ENCODE measurements at places on chromosomes 13 and 19. TPM values are rescaled to one million over a fixed set of nuclear protein-coding genes. Genes with fewer than 3 reads are reported as not detected.

DNA sequence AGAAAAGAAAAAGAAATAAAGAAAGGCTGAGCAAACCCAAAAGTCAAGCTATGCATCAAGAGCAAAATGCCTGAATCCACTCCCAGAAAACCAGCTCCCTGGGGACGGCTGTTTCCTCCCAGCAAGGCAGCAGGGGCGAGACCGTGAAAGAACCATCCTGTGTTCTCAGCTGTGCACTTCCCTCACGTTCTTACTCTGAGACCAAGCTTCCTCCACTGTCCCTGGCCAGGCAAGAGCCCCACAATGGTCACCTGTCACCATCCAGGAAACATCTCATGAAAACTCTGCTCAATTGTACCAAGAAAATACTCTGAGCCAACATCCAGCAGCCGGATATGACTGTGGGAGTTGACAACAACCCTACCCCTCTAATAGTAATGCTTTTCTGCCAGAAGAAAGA is 22.9 kb downstream of the RAB20 start:
- H3K27me3 ChIP-seq = peaks cover 14% of the 10 kb centered on the region
- no peak overlapping the region for H3K4me3 ChIP-seq
- no peaks in the 10 kb centered on the region for H3K36me3 ChIP-seq
- DNase-seq = no peak
- H3K27ac ChIP-seq = no peak overlapping the region
- no peaks in the 10 kb centered on the region for H3K4me1 ChIP-seq

DNA sequence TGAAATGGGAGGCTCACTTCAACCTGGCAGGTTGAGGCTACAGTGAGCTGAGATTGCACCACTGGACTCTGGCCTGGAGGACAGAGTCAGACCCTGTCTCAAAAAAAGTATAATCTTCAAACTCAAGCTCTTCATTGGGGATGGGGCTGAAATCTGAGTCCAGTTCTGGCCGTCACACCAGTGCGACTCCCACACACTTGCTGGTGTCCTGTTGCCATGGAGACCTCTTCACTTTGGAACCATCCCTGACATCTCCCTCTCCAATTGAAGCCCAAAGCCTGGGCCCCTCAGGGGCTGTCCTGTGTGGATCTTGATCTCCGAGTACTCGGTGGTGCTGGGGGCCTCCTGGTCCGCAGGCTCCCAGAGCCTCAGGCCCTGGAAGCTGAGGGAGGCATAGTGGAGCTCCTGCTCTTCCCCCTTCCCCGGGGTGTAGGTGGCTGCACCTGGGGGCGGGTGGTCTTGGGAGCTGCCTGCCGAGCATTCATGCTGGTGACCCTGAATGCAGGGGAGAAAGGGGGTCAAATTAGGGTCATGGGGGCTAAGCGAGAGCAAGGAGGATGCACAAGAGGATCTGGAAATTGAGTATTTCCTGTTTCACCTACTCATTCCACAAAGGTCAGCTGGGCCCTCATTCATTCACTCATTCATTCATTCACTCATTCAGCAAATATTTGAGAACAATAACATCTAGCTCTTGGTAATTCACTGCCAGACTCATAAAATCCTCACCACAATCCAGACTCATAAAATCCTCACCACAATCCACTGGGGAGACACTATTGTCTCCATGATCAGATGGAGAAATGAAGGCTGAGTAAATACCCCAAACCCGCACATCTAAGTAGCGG is 11.0 kb downstream of the SIGLEC11 start:
- H3K27me3 ChIP-seq = peaks cover 18% of the 10 kb centered on the region
- peaks cover 9% of the 10 kb centered on the region for H3K4me1 ChIP-seq
- peak; percentile 37 for DNase-seq
- no peaks in the 10 kb centered on the region for H3K36me3 ChIP-seq
- no peak overlapping the region for H3K27ac ChIP-seq
- no peak overlapping the region for H3K4me3 ChIP-seq

- H3K27ac ChIP-seq = peak overlapping the region; percentile 91
- peak overlapping the region; percentile 82 for H3K4me3 ChIP-seq
- no peaks in the 10 kb centered on the region for H3K27me3 ChIP-seq
- no peaks in the 10 kb centered on the region for H3K36me3 ChIP-seq
Measured at GRCh38 chr19:2542341-2543069, 66.6 kb downstream of the GADD45B start.

DNA sequence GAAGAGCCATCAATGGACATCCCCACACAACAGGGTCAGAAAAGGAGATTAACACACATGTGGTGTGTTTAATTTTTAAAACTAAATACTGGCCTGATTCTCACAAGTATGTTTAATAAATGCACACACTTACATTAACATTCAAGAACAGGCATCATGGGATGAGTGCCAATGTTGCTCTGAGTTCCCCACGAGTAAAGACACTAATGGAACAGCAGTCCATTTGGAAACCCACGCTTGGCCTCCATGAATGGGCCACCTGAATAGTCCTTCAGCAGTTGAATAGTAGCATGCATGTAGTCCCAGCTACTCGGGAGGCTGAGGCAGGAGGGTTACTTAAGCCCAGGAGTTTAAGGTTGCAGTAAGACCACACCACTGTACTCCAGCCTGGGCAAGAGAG is 195.2 kb upstream of the IPO5 start:
- H3K4me1 ChIP-seq = no peaks in the 10 kb centered on the region
- no peak for DNase-seq
- no peaks in the 10 kb centered on the region for H3K27me3 ChIP-seq
- no peaks in the 10 kb centered on the region for H3K36me3 ChIP-seq
- H3K4me3 ChIP-seq = no peak overlapping the region

DNA sequence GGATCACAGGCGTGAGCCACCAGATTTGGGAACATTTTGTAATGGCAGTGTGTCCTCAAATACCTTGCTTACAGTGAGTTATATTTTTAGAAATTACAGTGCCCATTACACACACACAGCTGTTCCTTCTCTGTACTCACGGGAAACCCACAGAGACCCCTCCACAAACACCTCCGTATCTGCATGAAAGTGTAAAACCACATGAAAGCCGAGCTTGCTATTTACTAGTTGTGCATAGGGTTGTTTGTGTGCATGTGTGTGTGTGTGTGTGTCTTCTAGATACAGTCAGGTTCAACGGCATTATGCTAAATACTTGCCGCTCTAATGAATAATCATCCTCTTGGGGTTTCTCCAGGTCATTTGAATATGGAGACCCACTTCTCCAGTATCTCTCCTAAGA is 22.3 kb upstream of the LILRA2 start:
- H3K4me3 ChIP-seq = peak overlapping the region; percentile 44
- H3K27ac ChIP-seq = peak overlapping the region; percentile 33
- H3K4me1 ChIP-seq = peaks cover 19% of the 10 kb centered on the region
- peaks cover 27% of the 10 kb centered on the region for H3K27me3 ChIP-seq
- DNase-seq = no peak

GRCh38 chr13:44726214-44726613 is 150.1 kb upstream of the TSC22D1 start:
- H3K27me3 ChIP-seq = peaks cover 9% of the 10 kb centered on the region
- H3K4me1 ChIP-seq = no peaks in the 10 kb centered on the region
- no peak overlapping the region for H3K4me3 ChIP-seq
- DNase-seq = no peak

DNA sequence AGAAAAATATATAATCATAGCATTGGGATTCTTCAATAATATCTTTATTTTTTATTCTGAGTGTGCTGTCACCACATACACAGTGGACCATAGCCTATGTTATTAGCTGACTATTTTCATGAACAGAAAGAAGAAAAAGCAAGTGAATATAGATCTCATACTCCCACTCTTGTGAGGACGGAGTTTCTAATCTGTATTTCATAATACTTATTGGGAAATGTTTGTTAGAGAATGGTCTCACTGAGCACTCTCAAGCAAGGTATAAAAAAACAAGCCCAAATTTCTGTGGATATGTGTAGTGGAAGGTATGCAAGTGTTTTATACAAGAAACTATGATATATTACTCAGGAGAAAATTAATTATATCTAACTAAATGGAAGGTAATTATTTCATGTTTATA is 1218.1 kb downstream of the SLITRK1 start:
- H3K27me3 ChIP-seq = no peaks in the 10 kb centered on the region
- H3K4me3 ChIP-seq = no peak overlapping the region
- DNase-seq = no peak
- no peak overlapping the region for H3K27ac ChIP-seq
- H3K36me3 ChIP-seq = no peaks in the 10 kb centered on the region

- DNase-seq = no peak
- no peaks in the 10 kb centered on the region for H3K36me3 ChIP-seq
- H3K27ac ChIP-seq = no peak overlapping the region
- no peaks in the 10 kb centered on the region for H3K4me1 ChIP-seq
- peaks cover 9% of the 10 kb centered on the region for H3K27me3 ChIP-seq
- no peak overlapping the region for H3K4me3 ChIP-seq
Measured at GRCh38 chr13:24654741-24655140, 25.5 kb upstream of the ATP12A start.

- no peaks in the 10 kb centered on the region for H3K4me1 ChIP-seq
- no peak overlapping the region for H3K4me3 ChIP-seq
- no peak for DNase-seq
- H3K27ac ChIP-seq = no peak overlapping the region
Measured at GRCh38 chr19:33595783-33596182, 26.0 kb upstream of the CHST8 start.

DNA sequence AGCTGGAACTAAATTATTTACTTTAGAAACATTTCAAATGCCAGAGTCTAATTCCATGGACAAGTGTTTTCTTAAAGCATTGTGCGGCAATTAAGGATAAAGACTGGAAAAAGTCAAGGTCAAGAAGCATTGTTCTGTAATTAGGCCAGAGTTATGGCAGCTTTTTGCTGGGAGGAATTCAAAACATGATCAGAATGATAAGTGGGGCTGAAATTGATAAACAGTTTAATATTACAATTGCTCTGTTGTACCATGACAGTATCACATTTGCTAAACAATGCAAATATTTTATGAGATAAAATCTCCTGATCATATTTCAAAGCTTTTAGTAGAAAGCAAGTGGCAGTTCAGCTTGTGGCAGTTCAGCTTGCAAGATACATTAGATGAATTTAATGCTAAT is 513.7 kb downstream of the GPC6 start:
- H3K36me3 ChIP-seq = peaks cover 5% of the 10 kb centered on the region
- no peak overlapping the region for H3K27ac ChIP-seq
- DNase-seq = no peak
- H3K4me1 ChIP-seq = no peaks in the 10 kb centered on the region
- H3K4me3 ChIP-seq = no peak overlapping the region

DNA sequence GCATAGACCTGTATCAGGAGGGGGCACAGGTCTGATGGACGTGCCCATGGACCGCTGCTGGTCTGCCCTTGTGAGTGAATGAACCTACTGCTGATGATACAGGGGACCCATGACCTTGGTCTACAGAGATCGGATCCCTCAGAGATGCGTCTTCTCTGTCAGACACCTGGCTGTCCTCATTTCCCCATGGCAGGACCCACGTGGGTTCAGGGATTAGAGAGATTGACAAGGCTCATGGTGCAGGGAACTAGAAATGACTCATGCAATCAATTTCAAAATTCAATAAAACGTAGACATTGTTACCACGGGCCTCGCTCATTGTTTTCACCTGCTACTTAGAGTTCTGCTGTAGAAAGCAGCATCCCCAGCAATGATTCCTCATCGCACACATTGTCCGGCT is 962 bp upstream of the TPRX1 start:
- H3K36me3 ChIP-seq = peaks cover 6% of the 10 kb centered on the region
- DNase-seq = no peak
- H3K27ac ChIP-seq = no peak overlapping the region

DNA sequence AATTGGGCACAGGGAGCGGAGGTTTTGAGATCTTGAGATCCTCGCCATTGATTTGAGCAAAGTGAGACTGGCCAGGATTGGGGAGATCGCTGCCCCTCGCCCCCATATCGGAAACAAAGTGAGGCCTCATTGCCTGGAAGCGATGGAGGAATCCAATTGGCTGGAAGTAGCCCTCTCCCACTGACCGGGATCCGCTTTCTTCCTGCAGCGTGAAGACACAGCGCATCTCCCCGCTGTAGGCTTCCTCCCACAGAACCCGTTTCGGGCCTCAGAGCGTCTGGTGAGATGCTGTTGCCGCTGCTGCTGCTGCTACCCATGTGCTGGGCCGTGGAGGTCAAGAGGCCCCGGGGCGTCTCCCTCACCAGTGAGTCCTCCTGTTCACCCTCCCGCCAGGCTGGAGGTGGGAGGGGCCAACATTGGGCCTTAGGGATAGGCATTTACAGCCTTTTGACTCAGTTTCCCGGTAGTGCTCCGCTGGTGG is 438 bp downstream of the PRKCSH start:
- H3K4me1 ChIP-seq = peaks cover 21% of the 10 kb centered on the region
- no peaks in the 10 kb centered on the region for H3K36me3 ChIP-seq
- peak overlapping the region; percentile 98 for H3K27ac ChIP-seq

DNA sequence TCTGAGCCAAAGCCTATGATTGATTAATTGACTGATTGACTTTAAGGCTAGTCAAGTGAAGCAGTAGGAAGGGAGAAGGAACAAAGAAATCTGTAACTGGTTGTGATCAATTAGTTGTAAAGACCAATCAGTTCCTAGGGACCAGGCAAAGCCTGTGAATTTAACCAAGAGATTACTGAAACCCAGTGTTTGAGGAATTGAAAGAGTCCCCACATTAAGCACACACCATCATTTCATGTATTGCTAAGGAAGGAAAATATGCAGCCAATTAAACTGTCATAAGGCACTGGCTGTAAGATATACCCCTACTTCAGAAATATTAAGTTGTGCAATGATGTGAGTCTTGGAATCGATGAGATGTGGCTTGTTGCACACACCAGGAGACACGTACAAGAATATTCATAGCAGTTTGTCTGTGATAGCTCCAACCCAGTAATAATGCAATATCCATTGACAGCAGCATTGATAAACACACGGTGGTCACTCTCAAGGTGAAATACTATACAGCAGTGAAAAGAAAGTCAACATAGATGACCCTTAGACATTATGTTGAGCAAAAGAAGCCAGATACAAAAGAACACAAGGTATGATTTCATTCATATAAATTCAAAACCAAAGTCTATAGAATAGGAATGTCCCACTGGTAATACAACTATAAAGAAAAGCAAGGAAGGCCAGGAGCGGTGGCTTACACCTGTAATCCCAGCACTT is 9.0 kb downstream of the C19orf47 start:
- peaks cover 12% of the 10 kb centered on the region for H3K4me1 ChIP-seq
- no peak for DNase-seq
- H3K4me3 ChIP-seq = no peak overlapping the region

- peak; percentile 80 for DNase-seq
- H3K27me3 ChIP-seq = no peaks in the 10 kb centered on the region
- peak overlapping the region; percentile 65 for H3K4me3 ChIP-seq
- H3K27ac ChIP-seq = peak overlapping the region; percentile 94
- H3K4me1 ChIP-seq = peaks cover 39% of the 10 kb centered on the region
- no peaks in the 10 kb centered on the region for H3K36me3 ChIP-seq
Measured at GRCh38 chr19:19591133-19591825, 27.2 kb downstream of the PBX4 start.

- DNase-seq = no peak
- no peak overlapping the region for H3K27ac ChIP-seq
- H3K4me3 ChIP-seq = no peak overlapping the region
- no peaks in the 10 kb centered on the region for H3K4me1 ChIP-seq
Measured at GRCh38 chr13:57624565-57625435, 6.7 kb upstream of the PCDH17 start.

The WDR88 gene
- total RNA-seq = not detected

The CRX gene
- not detected for total RNA-seq

The TEKTIP1 gene
- 3.3 TPM for total RNA-seq

The CBARP gene
- total RNA-seq = not detected

The KLK7 gene
- total RNA-seq = not detected

The GADD45B gene
- total RNA-seq = 233 TPM
